ENCODE measurements at places on chromosomes 1 and 21.

- no peak for DNase-seq
Measured at GRCh38 chr1:186325239-186325638, 49.8 kb downstream of the TPR start.

DNA sequence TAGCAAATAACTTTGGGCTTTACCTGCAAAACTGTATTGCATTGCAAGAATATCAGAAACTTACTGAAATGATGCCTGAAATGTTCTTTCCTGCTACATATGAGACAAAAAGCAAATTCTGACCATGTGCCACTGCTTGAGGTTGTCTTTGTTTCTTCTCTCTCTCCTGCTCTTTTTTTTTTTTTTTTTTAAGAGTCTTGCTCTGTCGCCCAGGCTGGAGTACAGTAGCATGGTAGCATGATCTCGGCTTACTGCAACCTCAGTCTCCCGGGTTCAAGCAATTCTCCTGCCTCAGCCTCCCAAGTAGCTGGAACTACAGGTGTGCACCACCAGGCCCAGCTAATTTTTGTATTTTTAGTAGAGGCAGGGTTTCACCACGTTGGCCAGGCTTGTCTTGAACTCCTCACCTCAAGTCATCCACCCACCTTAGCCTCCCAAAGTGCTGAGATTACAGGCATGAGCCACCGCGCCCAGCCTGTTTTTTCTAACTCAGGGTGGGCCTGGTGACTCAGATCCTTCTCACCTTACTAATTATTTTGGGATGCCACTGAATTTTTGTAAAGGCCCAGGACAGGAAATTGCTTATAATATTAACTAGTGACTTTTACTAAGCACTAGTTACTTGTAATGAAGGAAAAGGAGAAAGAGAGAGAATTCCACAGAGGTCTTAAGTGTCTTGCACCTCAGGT is 35.9 kb downstream of the DNASE2B start:
- no peak for DNase-seq

DNA sequence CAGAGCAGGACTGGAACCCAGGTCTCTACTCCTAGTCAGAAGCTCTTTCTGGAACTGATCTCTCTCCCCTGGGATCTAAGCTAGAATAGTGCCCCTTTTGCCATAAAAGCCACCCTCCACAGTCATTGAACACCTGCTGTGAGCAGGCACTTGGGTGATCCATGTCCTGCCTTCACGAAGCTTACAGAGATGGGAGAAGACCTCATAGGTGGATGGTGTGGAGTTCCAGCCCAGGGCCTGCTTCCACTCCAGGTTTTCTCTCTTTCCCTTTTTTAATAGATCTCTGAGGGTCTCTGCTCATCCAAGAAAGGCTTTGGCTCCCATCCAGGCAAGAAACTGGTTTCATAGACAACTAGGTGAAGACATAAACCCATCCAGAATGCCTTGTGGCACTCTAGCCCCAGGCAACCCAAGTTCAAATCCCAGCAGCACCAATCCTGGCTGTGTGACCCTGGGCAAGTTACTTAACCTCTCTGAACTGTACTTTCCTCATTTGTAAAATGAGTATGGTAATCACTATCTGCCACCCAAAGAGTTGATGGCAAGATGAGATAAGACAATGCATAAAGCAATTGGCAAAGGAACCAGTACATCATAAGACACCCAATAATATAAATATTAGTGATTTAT is 46.4 kb upstream of the TMEM51 start:
- DNase-seq, result no peak

DNA sequence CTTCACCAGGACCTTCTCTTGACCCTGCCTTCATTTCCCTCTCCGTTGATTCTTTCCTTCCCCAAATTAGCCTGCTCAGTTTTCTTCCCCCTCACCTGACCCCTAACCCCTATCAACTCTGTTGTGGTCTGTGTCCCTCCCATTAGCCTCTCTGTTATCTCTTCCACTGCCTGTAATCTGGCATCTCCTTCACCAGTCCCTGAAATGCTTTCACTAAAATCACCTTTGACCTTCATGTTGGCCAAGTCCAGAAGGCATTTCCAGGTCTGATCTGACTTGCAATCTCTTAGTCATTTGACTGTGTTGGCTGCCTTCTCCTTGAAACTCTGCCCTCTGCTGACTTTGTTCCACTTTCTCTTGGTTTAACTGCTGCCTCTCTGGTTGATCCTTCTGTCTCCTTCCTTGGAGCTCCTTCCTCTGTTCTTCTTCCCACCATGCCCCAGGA is 28.2 kb downstream of the ATP8B2 start:
- no peak for DNase-seq

DNA sequence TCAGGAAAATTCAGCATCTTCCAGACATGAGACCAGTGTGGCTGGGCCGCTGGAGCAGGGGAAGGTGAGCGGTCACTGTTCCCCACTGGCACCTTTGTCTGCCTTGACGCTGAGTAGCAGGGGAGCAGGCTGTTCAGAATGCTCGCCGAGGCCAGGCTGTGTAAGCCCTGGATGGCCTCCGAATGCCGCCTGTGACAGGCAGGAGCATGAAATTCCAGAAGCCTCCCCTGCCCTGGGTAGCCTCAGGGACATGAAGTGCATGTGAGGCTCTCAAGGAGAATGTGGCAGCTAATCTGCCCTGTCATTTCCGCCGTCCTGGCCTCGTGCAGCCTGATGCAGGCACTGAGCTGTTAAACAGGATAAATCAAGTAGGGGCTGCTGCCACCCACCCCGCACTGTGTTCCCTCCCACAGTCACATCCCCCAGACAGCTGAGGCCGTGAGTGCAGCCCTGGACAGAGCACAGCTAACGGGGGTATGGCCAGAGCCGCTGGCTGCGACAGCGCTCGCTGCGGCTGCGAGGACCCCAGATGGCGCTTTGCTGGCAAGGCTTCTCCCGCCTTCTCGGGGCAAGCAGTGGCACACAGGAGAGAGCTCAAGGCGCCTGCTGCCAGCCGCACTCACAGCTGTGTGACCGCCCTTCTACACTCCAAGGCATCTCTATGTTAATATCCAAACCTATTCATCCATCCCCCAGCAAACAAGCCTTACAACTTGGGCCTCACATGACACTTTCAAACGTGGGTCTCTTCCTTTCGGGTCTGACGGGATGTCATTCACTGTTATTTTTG is 105.0 kb upstream of the COL6A1 start:
- no peak for DNase-seq

DNA sequence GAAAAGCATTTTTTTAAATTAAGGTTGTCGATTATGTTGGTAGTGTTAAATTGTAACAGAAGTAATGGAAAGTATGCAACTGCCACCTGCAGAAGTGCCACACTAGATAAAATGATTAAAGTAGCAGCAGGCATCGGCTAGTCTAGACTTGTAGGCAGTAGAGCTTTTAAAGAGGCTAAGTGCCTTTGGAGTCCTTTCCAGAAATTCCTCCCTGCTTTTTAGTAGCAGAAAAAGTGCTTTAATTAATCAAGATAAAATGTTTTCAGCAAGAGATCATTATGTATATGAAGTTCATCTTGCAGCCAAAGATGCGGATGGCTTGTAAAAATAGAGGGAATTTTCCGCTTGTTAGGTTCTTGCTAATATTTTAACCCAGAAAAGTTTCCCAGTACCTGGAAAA is 87.1 kb upstream of the LRRC8D start:
- DNase-seq, result no peak

GRCh38 chr1:180154325-180155181 is at the start of gene QSOX1:
TSS of gene QSOX1 (plus strand) at chr1:180154869. CDS start at chr1:180154908, 39 bp downstream.
- DNase-seq, result peak; percentile 97
